ENCODE measurements at places on chromosomes 5 and 9. TPM values are rescaled to one million over a fixed set of nuclear protein-coding genes. Genes with fewer than 3 reads are reported as not detected.

ELOVL7 gene
- polyA plus RNA-seq: 0.34 TPM

PTGER4 gene
- 12.6 TPM for polyA plus RNA-seq

ACO1 gene
- polyA plus RNA-seq: 28.9 TPM

TMEM252 gene
- polyA plus RNA-seq: 1.3 TPM

ZNF462 gene
- 9.3 TPM for polyA plus RNA-seq

HRCT1 gene
- 2.6 TPM for polyA plus RNA-seq

SLC34A3 gene
- polyA plus RNA-seq: 0.71 TPM

APBA1 gene
- polyA plus RNA-seq: 6.0 TPM

GALT gene
- polyA plus RNA-seq: 33.2 TPM

WDR38 gene
- polyA plus RNA-seq: not detected

RICTOR gene
- 12.2 TPM for polyA plus RNA-seq

FBP2 gene
- polyA plus RNA-seq: 27.0 TPM

GOLM1 gene
- polyA plus RNA-seq: 61.6 TPM

ARID3C gene
- polyA plus RNA-seq: not detected

All from muscle of back (tissue), 13 donors.